HepG2 (cell line): ENCODE measurements at places on chromosomes 16 and 17. TPM values are rescaled to one million over a fixed set of nuclear protein-coding genes. Genes with fewer than 3 reads are reported as not detected.

DNA sequence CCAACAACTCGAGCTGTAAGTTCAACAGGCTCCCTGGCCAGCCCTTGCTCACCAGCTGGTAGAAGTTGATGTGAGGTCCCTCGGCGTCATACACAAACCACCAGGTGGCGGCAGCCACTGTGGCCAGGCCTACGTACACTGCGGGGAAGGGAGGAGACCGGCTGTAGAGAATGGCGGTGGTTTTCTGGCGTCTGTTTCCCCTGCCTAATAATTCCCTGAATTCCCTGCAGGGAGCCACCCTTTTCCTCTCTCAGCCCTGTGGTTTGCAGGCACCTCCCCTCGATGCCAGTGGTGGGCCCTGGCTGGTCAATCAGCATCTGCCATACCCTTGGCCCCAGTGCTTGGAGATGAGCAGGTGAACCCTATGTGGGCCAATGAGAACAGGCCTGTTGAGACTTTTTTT, 18.9 kb upstream of the P2RX1 start:
- DNase-seq: peak; percentile 73
- no peak overlapping the region for H3K27ac ChIP-seq
- H3K27me3 ChIP-seq: no peaks in the 10 kb centered on the region; the same call in 2 of the 3 replicates
- H3K36me3 ChIP-seq: no peaks in the 10 kb centered on the region
- peaks cover 29% of the 10 kb centered on the region for H3K4me1 ChIP-seq
- H3K4me3 ChIP-seq: no peak overlapping the region

DNA sequence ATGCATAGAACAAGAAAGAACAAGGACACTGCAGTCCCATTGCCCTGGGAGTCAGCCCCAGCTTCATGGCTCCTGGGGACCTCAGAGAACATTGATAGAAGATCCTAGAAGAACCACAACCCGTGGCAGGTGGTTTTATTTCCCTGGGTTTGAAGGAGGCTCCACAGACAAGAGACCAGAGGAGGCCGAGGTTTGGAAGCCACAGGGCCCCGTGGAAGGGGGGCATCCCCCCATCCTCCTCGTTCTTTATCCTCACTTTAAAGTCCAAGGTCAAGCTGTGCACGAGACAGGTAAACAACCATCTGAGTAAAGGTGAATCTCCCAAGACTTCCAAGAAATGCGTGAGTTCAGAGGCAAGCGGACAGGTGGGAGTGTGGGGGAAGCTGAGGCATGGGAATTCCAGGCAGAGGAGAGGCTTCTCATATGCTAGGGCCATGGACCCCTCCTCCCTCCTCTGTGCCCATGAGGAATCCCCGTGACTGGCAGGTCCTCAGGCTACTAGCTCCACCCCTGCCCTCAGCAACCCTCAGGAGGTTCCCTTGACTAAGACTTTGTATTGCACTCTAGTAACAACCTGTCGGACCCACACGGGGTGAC, 849 bp upstream of the SULT1A1 start:
- peaks cover 17% of the 10 kb centered on the region; the same call in 2 of the 3 replicates for H3K36me3 ChIP-seq
- H3K4me3 ChIP-seq: peak overlapping the region; percentile 90
- no peak for DNase-seq
- peaks cover 39% of the 10 kb centered on the region for H3K4me1 ChIP-seq
- peak overlapping the region; percentile 47 for H3K27ac ChIP-seq

GRCh38 chr17:39674702-39675389, 6.6 kb downstream of the PNMT start:
- peak overlapping the region; percentile 62 for H3K27ac ChIP-seq
- peak overlapping the region; percentile 49; the same call in 1 of the 2 replicates for H3K4me3 ChIP-seq
- peaks cover 91% of the 10 kb centered on the region for H3K4me1 ChIP-seq
- H3K27me3 ChIP-seq: peaks cover 17% of the 10 kb centered on the region
- H3K36me3 ChIP-seq: no peaks in the 10 kb centered on the region

Gene HP
- 204 and 387 TPM in 2 replicates for total RNA-seq

Gene TAX1BP3
- 44.5 and 45.1 TPM in 2 replicates for total RNA-seq
